CD4-positive, alpha-beta T cell treated with Interleukin-12 subunit alpha and Interleukin-12 subunit beta, for 1 hour (primary cell): ENCODE measurements at places on chromosomes 2 and 18.
A peak's percentile ranks its signal among the peaks of the same experiment; 100 is the strongest.

GRCh38 chr2:42876326-42876751 lies 84.0 kb upstream of the HAAO start:
- no peak for DNase-seq

GRCh38 chr2:219249203-219249980 lies 3.7 kb upstream of the TUBA4B start:
- DNase-seq = peak; percentile 68

- no peak for DNase-seq
Observed at GRCh38 chr2:224832207-224832606, 116.0 kb upstream of the CCDC195 start.

DNA sequence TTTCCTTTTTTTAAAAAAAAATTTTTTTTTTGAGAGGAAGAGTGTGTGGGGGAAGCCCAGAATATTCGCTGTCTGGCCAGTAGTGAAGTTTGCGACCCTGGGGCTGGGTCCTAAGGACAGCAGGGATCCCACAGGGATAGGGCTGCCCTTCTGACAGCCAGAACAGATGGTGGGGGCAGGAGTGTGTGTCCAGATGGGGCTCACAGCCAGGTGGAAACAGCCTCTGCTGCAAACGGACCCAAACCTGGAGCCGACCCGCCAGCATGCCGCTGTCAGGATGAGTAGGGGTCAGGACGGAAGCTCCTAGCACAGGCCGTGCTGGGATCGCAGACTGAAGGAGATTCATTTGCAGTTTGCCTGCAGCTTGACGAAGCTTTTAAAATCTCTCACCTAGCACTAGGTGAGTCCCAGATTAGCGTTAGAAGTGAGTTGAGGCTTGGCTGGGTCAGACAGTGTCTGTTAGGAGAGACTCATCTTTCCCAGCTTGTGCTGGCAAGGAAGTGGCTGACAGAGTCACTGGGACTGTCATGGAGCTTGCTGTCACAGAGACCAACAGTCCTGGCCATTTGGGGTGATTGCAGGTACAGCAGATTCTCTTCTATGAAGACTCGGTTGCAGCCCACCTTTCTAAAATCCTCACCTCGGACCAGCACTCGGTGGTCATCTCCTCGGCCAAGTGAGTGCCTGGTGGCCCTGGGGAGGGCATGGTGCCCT lies 93.4 kb downstream of the DGKD start:
- DNase-seq = no peak

DNA sequence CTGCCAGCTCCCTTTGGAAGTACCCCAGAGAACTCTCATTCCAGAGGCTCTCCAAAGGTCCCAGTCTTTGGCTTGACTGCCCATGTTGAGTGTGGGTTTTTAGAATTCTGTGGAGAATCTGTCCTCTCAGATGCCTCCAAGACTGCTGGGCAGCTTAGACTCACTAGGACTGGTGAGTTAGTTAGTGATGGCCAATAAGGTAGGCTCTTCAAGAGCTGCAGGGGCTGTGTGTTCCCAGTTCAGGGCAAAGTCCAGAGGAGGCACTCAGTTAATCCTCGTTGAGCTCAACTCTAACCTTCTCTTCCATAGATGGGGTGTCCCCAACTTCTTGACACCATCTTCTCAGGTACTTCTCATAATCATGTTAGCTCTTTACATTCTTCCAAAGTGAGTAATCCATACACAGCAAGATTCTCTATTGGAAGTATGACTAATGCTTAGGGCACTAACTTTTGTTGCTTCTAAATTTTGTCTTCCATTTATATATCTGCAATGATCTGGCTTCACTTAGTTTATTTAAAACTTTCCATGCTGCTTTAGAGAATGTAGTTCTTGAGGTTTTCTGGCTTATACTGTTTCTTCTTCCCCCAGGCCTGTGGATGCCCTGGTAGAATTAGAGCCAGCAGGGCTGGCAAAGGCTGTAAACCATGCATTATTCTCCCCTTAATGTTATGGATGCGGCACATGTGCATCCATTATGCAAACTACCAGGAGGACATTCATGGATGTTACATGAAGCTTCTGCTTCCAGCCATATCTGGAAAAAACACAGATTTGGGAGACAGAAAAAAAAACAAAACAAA lies 88.9 kb downstream of the POLE4 start:
- DNase-seq = no peak

DNA sequence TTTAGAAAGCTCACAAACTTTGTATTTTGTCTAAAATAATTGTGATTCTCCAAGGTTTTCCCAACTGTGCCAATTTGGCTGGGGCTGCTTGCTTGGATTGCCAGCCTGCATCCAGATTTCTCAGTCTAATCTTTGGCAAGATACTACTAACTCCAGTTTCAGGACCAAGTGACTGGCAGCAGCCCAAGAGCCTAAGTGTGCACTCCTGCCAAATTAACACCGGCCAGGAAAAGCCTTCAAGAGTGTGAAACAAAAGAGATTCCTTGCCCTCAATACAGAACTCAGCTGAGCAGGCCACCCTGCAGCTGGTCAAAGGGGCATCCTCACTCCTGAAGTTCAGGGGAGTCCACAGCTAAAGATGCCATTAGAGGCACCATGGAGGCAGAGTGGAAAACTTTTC lies 589.0 kb upstream of the ACVR2A start:
- DNase-seq = no peak
